Left colon (tissue), 2 donors: ENCODE measurements at places on chromosomes 5 and 9.

GRCh38 chr5:78046006-78046405, 248.5 kb downstream of the AP3B1 start:
- DNase-seq = no peak

DNA sequence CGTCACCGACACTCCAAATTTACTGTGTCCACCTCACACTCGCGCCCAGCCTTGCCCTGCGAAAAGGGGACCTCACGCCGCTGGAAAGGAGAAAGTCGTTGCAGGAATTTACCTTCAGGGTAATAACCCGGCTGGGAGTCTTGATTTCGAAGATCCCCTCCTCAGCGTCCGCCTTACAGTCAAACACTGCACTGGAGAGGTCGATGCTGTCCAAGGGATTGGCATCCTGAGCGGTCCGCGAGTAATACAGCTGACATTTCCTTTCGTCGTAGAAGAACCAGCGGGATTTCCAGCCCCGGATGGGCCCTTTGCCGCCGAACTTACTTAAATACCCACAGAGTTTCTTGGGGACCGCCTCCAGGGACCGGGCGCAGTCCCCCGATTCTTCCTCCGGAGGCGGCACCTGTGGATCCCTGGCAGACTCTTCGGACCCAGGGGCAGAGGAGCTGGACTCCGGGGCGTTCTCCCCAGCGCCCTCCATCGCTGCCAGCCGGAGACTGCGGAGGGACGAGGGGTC, 330 bp downstream of the TBC1D2 start:
- peak; percentile 44 for DNase-seq

DNA sequence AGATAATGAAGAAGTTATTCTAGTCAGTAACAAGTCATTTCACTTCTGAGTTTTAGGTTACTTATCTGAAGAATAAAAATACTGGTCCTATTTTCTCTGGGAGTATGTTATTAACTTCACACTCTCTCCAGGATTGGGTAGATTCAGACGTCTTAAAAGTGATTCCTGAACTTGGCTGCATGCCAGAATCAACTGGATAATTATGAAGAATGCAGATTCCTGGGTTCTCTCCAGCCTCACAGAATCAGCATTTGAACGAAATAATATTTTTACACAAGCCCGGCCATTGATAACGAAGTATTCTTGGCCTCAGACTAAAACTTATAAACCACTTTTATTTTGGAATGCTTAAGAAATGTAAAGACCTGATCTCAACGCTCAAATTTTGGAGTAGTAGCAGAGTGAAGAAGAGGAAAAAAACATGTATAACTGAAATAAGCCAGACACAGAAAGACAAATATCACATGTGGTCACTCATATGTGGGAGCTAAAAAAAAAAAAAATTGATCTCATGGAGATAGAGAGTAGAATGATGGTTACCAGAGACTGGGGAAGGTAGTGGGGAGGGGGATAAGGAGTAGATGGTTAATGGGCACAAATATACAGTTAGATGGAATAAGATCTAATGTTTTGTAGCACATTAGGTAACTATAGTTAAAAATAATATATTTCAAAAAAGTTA, 507.3 kb downstream of the ISL1 start:
- no peak for DNase-seq

DNA sequence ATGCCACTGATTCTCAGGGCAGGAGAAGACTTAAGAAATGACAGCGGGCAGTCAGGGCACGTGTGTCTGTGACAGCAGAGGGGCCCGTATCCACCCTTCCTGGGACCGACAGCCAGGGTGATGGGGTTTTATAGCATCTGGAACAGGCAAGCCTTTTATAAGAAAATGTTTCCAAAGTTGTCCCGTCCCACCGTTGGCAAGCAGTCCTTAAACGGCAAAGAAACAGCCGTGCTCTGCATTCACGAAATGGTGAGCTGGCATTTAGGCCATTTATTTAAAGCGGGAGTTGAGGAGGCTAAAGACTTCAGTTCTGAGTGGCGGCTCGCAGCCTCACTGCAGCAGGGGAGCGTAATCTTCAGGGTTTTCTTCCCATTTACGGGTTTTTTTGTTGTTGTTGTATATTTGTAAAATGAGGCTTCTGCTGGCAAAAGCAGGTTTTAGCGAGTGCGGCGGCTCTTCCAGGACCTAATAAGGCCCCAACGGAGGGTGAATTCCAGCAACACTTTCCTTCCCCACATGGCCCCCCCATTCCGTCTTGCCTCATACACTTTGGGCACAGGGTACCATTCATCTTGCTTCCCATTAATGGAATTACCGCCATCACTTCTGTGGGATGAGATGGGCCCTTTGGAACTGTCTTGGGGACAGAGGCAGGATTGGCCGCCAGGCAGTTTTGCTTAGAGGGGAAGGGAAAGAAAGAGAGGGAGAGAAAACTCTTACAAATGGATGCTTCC, 15.8 kb downstream of the NEK6 start:
- no peak for DNase-seq

GRCh38 chr5:116842514-116842961, 267.9 kb upstream of the SEMA6A start:
- no peak for DNase-seq

DNA sequence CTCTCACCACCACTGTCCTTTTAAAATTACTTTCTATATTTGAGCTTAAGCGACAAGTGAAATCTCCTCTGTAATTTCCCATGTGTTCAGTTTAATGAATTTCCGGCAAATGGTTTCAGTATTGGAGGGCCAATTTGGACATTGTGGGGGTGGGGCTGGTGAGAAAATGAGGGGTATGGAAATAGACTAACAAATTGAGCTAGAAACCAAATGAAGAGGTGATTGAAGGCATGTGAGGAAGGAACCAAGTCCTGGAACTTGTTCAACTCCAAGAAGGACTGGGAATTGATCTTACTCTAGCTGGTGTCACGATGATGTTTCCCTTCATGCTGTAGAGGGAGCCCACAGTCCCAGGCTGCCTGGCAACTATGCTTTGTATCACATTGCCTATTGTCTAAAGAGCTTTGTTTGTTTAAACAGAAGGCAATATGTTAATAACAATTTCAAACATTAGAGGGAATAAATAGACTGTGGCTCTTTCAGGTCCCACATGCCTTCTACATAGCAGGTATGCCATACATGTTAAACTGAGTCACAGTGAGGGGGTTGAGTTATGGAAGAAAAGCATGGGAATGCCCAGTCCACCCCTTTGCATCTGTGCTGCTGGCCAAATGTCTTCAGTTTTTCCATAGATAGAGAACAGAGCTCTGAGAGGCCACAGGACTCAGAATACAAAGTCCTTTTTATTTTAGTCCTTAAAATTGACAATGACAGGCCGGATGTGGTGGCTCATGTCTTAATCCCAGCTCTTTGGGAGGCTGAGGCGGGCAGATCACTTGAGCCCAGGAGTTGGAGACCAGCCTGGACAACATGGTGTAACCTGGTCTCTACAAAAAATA, 25.0 kb upstream of the MATR3 start:
- no peak for DNase-seq

GRCh38 chr5:148962761-148963324, 100.0 kb downstream of the SH3TC2 start:
- DNase-seq = no peak

- no peak for DNase-seq
Observed at GRCh38 chr9:99051851-99052250, 53.1 kb upstream of the TGFBR1 start.

- DNase-seq = no peak
Observed at GRCh38 chr9:73152953-73153352, 1.3 kb downstream of the ANXA1 start.

DNA sequence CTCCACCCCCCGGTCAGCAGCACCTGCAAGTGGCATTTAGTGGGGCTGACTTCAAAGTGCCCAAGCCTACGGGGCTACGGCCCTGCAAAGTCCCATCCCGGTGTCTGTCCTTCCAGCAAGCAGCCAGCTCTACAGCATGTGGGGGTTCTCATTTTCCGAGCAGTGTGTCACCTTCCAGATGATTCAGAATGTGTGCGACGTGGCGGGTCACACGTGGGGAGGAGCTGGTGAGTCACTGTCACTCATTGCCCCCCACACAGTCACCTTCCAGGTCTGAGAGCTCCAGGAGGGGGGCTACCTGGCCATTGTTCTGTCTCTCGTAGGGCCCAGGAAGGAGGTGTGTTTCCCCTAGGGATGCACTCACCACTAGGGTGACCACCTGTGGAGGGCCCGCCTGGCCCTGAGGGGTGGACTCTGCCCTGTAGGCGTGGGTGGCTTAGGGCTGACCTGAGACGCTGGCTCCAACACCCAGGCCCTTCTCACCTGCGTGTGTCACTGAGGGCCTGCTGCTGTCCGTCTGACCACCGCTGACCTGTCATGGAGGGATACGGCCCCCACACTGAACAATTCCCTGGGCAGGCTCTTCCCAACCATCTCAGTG, 70.2 kb downstream of the SEMA4D start:
- no peak for DNase-seq

DNA sequence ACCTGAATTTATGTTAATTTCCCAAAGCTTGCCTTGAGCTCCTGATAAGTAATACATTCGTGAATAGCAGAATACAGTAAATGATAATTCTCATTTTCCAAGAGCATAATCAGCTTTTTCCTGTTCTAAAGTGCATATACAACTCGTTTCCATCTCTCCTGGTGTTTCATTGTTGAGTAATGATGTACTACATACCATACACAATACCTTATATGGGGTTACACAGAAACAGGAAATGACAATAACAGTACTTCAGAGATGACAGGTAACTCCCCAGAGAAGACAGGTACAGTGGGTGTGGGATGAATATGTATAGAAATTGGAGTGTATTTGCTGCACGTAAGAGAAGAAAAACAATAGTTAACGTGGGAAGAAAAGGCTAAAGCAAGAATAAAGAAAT, 287.1 kb downstream of the TENT4A start:
- no peak for DNase-seq

DNA sequence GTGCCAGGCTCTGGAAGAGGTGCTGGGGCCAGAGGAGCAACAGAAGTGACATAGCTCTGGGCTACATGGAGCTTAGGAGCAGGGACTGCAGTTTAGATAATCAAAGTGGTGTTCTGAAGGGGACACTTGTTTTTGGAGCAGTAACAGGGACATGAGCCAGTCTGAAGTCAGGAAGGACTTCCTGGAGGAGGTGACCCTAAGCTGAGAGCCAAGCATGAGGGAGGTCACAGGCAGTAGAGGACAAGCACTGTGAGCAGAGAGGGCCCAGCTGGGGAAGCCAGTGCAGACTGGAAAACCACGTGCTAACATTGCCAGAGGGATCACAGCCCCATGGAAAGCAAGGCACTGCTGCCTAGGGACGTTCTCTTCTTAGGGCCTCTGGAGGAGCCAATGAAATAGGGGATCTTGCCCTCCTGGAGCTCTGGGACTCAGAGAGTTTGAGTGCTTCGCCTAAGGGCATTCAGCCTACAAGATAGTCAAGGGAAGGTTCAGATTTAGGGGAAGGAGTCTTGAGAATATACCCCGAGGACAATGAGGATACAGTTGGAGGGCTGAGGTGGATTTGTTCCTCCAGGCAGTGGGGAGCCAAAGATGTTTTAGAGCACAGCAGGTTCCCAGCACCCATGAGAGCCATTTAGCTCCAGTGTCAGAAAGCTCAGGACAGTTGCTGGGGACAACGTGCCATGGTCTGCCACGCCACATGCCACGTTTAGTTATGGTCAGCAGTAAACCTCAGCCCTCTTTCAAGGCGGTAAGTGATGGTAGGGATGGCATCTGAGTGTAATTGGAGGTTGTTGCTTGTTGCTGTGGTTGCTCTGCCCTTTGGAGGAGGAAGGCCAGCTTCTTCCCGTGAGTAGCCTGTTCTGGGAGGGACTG, 40.5 kb upstream of the SH3PXD2B start:
- DNase-seq = no peak

DNA sequence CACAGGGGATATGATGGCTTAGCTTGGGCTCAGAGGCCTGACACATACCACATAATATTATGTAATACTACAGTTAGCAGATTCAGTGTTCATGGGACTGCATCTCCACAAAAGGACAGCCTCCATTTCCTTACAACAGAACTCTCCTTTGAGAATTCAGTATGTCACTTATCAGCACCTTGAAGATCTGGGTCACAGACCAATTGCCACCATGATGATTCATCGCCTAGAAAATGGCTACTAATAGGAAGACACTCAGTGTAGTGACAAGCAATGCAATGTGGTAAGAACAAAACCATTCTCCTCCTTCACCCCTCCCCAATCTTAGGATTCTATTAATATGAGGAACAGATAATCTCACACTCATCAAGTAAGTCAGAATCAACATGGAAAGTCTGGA, 38.7 kb upstream of the PRLR start:
- DNase-seq = no peak

DNA sequence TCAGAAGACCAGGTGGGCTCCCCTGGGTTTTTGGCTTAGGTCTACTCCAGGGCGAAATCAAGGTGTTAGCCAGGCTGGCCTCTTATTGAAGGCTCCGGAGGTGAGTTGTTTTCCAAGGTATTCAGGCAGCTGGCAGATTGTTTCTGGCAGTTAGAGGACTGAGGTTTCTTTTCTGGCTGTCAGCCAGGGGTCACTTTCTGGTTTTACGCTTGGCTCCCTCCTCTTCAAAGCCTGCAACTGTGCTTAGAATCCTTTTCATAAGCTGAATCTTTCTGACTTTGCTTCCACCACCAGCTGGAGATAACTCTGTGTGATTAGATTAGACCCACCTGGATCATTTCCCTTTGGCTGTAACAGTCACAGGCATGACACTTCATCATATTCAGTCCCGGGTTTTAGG, 24.6 kb downstream of the RFK start:
- DNase-seq = peak; percentile 38

DNA sequence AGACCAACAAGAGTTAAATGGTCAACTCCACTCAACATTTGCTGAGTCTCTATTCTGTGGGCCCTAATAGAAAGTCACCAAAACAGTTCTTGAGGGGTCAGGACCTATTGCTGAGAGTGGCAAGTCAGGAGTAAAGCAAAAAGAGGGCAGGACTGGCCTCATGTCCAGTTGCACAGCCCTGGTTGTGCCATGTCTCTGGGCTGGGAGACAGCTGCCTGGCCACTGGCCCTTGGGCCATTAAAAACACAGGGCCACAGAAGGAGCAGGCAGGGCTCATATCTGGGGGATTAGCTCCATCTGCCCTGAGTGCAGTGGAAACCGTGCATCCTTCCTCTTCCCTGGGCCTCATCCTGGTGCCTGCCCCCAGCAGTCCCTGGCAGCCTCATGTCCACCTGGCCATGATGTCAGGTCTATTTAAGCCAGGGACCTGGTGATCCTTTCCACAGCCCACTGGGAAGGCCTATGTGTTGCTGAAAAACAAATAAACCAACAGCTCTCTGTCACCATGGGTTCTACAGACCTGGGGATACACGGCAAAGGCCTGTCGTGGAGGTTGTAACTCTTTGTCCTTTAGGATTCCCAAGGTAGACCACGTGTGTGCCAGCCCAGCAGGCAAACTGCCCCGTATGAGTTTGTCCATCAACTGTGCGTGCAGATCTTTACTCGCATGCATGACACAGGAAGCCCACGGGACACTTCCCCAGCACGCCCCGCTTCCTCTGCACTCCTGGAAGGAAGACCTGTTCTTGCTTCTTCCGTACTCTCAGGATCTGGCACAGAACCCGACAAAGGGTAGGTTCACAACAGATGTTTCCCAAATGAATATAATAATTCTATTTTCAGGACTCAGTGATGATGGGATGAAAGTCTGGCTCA, 148.8 kb downstream of the MTX3 start:
- no peak for DNase-seq
